Stimulated activated CD4-positive, alpha-beta T cell treated with anti-CD3 and anti-CD28 coated beads, Interleukin-4, amount 100 ng/mL, for 1 hour (primary cell): ENCODE measurements at places on chromosomes 2 and 18.

DNA sequence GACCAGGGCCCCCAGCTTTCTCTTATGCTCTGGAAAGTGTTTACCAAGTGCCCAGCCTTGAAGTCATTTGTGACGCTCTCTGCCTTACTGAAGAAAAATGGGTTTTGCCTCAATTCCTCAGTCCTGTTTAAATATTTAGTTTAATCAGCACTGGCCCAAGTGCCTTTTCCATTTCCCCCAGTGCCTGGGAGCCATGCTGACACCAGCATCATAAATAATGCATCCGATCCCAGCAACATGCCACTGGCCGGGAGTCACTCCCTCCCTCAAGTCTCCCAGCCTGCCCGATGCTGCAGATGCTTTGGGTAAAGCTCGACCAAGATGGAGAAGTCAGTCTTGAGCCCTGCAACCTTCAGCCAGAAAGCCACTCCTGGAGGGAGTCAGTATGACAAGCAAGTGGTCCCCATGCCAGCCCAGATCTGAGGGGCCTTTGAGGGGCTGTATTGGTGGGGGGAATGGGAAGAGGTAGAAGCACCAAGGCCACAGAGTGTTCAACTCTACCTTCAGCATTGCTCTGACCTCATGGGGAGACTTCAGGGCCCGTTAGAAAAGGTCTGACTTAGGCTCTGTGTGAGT, 12.0 kb upstream of the MTA3 start:
- DNase-seq, result no peak

DNA sequence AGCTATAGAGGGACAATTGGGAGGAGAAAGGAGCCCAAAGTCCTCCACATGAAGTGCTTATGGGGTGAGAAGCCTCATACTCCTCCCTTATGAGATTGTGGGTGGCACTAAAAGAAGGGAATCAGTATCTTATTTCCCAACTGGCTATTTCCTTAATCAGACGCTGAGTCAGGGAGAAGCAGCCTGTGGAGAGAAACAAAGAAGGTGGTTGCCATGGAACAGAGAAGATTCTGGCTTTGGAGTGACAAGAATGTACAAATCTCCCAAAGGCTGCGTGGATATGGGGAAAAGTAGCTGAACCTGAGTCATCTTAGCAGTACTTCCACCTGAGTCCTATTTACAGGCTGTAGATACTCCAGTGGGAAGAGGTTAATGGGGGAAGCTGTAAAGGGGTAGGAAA, 115.8 kb upstream of the CWC22 start:
- no peak for DNase-seq

DNA sequence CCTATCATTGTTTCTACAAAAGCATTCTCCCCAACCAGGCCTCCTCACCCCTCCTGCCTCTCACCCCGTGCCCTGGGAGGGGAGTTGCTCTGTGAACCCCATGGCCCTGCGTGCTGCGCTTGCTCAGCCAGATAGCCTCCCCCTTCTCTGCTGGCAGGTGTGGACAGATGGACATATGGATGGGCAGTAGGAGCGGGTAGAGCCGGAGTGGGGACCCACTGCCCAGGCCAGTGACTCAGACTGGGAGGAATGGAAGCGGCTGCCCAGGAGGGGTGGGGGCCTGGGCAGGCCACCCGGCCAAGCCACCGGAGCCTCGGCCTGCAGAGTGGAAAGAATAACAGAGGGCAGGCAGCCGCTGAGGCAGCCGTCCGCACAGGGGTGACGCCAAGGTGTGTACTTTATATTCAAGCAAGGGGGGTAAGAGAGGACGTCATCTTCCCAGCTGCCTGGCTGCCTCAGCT, 8.7 kb downstream of the CYP26B1 start:
- no peak for DNase-seq

GRCh38 chr18:8130096-8130495, 479.1 kb upstream of the RAB12 start:
- no peak for DNase-seq
